ENCODE measurements at places on chromosomes 2 and 18.

- DNase-seq: no peak
Measured at GRCh38 chr18:35736696-35737095, 155.2 kb downstream of the GALNT1 start.

DNA sequence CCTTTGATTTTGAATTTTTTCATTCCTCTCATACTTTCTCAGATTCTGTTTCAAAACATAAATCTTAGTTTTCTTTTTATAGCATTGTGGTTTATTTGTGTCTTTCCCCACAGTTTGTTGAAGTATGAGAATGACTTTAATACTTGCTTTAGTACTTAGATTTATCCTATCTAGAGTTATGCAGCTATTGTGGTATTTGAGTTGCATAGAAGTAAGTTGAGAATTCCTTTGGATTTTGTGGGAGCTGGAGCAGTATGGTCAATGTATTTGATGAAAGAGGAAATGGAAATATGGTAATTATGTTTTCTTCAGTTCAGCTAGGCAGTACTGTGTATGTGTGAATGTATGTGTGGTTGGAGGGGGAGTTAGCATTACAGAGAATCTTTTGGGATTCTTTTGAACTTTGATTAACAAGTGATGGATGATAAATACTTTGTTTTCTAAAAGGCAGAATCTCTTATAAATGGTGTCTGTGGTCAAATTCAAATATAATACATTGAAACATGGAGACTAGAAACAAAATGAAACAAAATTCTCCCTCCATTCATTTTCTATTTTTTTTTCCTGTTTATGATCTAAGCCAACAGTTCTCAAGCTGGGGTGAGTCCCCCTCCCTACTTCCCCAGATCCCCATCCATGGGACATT, 3.0 kb downstream of the ACVR2A start:
- DNase-seq: no peak

GRCh38 chr2:41943159-41943558, 104.7 kb upstream of the PKDCC start:
- DNase-seq: no peak

DNA sequence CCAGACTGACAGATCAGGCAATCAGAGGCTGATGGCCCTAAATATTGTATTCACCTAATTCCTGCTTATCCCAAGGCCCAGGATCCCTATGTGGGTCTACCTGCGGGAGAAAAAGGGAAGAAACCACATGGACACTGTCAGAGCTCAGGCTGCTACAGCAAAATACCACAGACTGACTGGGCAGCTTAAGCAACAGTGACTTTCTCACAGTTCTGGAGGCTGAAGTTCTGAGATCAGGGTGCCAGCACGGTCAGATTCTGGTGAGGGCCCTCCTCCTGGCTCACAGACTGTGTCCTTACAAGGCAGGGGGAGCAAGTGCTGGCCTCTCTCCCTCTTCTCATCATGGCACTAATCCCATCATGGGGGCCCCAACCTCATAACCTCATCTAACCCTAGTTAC, 181.7 kb downstream of the TMEM163 start:
- DNase-seq: no peak

DNA sequence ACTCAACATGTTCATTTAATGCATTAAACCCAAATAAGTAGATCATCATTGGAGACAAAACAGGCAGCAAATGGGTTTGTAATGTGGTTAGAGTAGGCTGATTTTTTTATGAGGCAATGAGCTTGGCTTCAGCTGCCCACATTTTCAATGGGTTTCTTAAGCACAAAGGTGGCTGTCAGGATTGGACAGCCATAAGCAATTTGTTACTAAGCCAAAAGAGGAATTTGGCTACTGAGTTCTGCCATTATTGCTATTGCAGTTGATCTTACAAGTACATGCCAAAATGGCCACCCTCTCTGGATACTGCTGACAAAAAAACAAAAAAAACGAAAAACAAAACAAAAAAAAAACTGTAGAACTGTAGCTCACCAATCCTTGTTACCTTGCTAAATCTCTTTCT, 1348.0 kb upstream of the PIK3C3 start:
- DNase-seq: no peak
